ENCODE measurements at places on chromosomes 7 and 10. TPM values are rescaled to one million over a fixed set of nuclear protein-coding genes. Genes with fewer than 3 reads are reported as not detected.

Gene ADARB2
- 1.8 TPM for total RNA-seq

- DNase-seq = no peak
Observed at GRCh38 chr10:31099094-31099493, 67.4 kb upstream of the ZNF438 start.

DNA sequence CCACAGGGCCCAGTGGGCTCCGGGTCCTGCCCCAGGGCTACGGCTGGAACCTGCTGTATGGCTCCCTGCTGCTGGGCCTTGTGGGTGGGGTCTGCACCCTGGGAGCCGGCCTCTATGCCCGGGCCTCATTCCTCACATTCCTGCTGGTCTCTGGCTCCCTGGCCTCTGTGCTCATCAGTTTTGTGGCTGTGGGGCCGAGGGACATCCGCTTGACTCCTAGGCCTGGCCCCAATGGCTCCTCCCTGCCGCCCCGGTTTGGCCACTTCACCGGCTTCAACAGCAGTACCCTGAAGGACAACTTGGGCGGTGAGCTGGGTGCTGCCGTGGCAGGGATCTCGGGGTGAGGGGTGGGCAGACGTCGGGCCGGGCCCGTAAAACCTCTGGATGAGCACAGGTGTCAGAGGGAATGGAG lies 4.4 kb downstream of the SLC12A9 start:
- no peak for DNase-seq

Gene DYDC2
- 3.5 TPM for total RNA-seq

- no peak for DNase-seq
Observed at GRCh38 chr7:55514546-55515265, 57.6 kb downstream of the VOPP1 start.

Gene ABCA13
- total RNA-seq = 0.75 TPM

Measured in neural crest cell (in vitro differentiated cells).